ENCODE measurements at places on chromosomes 12 and 14. TPM values are rescaled to one million over a fixed set of nuclear protein-coding genes. Genes with fewer than 3 reads are reported as not detected.
A peak's percentile ranks its signal among the peaks of the same experiment; 100 is the strongest.

Gene GALNT9
- total RNA-seq, result not detected

DNA sequence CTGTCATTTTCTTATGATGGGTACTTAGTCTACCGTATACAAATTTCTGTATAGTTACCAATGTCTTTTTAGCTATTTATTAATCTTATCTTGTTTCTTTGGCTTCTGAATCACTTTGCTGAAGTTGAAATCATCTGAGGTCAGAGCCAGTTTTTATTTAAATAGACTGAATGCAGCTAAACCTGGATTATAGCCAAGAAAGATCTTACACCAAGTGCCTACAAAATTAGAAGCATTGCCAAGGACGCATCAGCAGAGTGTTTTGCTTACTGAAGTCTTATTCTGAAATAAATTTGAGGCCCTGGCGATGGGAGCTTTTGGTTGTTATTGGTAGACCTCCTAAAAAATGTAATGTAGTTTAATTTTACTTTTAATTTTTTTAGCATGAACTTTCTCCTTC lies 128.2 kb downstream of the RGS6 start:
- no peak for DNase-seq

DNA sequence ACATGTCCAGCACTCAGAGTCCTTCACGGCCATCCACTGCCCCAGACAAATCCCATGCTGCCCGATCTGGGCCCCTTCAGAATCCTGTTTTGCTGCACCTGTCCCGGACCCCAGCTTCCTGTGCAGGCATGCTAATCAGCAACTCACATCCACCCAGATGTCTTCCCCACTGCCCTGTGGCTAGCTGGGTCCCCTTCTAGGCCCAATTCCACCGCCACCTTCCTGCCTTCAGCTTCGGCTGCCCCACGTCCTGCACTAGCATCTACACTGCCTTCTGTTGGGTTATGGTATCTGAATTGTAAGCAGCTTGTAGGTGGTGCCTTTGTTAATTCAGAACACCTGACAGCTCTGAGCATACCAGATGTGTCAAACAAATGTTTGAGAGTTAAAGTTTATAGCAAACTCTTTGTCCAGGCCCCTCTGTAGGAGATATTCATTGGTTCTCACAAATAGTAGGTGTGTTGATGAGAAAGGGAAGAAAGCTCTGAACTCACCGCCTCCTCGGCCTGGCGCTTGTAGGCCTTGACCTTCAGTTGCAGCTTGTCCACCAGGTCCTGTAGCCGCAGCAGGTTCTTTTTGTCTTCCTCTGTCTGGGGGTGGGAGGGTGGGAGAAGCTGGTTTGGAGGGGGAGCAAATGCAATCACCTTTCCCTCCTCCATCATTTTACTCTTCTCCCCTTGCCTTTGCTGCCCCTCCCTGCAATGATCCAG lies 6.0 kb downstream of the CMTM5 start:
- no peak for DNase-seq

Gene TPPP2
- total RNA-seq, result not detected

GRCh38 chr12:3299929-3300832 lies 190.8 kb upstream of the PRMT8 start:
- DNase-seq, result peak; percentile 65

- no peak for DNase-seq
Observed at GRCh38 chr12:114812384-114812783, 128.4 kb upstream of the TBX3 start.

DNA sequence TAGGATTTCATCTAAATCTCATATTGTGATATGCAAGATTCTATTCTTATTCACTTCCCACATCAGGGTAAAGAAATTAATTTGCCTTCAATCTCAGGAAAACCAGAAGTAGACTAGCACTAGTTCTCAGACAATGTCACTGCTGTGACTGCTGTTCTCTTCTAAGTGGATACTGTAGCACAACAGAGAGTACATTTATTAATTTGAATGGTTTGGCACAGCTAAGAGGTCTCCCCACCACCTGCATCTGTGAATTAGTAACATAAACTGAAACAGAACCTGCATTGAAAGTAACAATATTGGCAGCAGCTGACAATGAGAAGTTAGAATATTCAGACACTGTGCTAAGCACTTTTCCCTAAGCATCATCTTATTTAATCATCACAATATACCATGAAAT lies 253.1 kb downstream of the PDZRN4 start:
- no peak for DNase-seq

DNA sequence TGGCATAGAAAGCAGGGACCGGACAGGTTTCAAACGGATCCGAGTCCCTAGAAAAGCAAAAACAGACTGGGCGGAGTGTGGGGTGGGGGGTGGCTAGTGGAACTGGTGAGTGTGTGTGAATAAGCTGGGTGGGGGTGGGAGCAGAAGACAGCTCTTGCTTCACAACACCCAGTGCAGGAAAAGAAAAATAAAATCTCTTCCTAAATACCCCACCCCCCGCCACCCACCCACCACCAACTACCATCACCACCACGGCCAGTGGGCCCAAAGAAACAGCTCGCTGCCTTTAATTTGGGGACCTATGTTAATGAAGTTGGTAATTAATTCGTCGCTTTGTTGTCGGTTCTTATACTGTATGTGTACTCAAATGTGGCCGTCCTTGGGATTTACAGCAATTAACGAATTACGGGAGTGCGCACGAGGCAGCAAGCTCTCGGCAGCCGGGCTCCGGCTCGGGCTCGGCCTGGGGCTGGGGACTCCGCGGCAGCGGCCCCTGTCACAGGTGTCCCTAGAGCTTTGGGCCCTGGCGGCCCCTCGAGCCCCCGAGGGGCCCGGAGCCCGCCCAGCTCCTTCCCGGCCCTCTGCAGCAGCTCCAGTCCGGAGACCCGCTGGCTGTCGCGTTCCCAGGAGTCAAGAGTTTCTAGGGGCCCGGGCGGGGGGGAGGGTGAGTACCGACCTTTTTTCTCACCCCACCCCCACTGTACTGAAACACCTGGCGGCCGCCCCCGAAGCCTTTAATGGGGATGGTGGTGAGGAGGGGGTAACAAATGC lies 1.5 kb upstream of the OTX2 start:
- DNase-seq, result no peak

GRCh38 chr14:104343690-104344640 lies 205.6 kb downstream of the KIF26A start:
- no peak for DNase-seq

GRCh38 chr12:93376436-93377251 lies 1.1 kb upstream of the NUDT4 start:
- DNase-seq, result no peak

GRCh38 chr12:126337556-126338441 lies 1272.6 kb downstream of the AACS start:
- DNase-seq, result no peak

GRCh38 chr12:88952562-88952942 lies 372.3 kb upstream of the KITLG start:
- no peak for DNase-seq

GRCh38 chr14:65303899-65304222 lies 108.7 kb upstream of the FUT8 start:
- DNase-seq, result no peak

- DNase-seq, result no peak
Observed at GRCh38 chr14:61586544-61587055, 108.7 kb upstream of the HIF1A start.

GRCh38 chr12:47822401-47822800 lies 2.7 kb upstream of the HDAC7 start:
- DNase-seq, result no peak

GRCh38 chr14:89171168-89171567 lies 245.9 kb downstream of the FOXN3 start:
- no peak for DNase-seq

- DNase-seq, result no peak
Observed at GRCh38 chr14:92241966-92242595, 80.9 kb upstream of the SLC24A4 start.

- no peak for DNase-seq
Observed at GRCh38 chr14:76311079-76311758, 64.7 kb upstream of the ESRRB start.

GRCh38 chr12:69348162-69348938 lies at the start of gene LYZ:
Gene LYZ (plus strand): TSS chr12:69348381. CDS start chr12:69348409, 28 bp downstream.
- no peak for DNase-seq

DNA sequence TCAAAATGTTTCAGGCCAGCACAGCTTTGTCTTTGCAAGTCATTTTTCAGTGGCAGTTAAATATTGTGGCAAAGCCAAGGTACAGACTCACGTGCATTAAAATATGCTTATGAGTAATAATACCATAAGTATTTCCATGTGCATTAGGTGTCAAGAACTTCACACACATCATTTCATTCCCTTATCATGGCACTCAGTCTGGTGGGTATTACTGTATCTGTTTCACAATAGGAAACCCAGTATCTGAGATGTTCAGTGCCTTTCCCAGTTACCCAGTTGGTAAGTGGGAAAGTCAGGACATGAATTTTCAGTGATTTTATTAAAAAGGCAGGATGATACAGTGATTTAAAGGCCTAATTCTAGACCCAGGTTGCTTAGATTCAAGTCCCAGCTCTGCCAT lies 52.9 kb downstream of the IFNG start:
- no peak for DNase-seq

DNA sequence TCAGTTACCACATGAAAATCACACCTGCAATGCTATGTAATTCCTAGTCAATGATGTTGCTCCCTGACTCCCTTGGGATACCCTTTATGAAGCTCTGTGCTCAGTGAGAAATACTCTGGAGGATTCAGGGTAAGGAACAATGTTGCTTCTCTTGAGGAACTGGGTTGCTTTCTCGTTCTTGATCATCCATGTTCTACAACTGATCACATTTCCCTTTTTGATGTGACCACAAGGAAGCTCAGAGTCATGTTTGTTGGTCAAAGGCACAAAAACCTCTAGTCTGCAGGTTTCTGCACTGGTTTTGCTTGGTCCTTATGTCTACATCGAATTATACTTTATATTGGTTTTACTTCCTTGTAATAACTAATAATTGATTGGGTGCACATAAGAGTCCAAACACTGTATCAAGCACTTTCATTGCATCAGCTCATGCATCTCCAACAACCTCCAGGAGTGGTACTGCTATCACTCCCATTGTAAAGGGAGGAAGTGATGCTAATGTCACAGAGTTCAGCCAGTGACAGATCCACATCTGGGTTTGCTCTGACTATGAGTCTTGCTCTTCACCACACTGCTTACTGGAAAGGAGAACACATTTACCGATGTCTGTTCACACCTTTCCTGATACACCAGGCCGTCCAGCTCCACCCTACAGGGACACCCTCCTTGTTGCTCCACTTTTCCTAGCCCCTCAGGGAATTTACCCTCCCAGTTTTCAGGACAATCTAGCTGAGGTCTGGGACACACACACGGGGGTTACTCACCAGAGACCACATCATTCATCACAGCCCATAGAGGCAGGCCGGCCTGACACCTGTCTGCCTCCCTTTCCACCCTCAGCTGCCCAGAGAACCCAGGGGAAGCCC lies 41.0 kb downstream of the CMKLR1 start:
- DNase-seq, result no peak

Gene HOXC6
- 0.82 TPM for total RNA-seq

DNA sequence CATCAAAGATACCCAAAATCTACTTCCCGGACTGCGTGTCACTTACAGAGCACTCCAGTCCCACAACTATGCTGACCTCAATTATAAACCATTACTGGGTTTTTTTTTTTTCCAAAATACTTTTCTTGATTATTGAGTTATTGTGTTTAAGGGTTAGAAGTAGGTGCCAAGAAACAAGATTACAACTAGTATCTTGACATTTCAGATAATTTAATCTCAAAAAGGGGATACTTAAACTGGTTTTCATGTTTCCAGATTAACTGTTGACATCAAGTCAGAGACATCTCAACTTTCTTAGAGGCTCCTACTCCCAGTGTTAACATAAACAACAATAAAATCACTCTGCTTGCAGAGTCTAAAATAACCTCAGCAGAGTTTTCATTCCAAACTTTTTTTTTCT lies 131.2 kb upstream of the ARID2 start:
- no peak for DNase-seq

Gene TAMALIN
- 26.7 TPM for total RNA-seq
